ENCODE measurements at places on chromosomes 7 and 10.

- no peak for DNase-seq
Observed at GRCh38 chr7:157410831-157411556, 74.2 kb downstream of the DNAJB6 start.

DNA sequence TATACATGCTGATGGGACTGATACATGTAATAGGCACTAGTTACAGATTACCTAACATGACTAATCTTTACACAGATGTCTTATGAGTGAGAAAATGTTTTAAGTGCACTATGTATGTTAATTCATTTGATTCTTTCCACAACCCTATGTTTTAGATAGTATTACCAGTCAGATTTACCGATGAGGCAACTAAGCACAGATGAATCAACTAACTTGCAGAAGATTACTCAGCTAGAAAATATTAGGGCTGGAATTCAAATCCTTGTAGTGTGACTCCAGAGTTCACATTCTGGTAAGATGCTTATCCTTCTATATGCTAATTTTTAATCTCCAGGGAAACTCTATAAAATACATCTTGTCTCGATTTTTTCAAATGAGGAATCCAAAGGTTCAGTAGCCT lies 964.9 kb downstream of the REEP3 start:
- DNase-seq: no peak

- no peak for DNase-seq
Observed at GRCh38 chr7:158238616-158239289, 348.9 kb downstream of the PTPRN2 start.

GRCh38 chr10:34776090-34776690 lies 38.9 kb downstream of the PARD3 start:
- no peak for DNase-seq

DNA sequence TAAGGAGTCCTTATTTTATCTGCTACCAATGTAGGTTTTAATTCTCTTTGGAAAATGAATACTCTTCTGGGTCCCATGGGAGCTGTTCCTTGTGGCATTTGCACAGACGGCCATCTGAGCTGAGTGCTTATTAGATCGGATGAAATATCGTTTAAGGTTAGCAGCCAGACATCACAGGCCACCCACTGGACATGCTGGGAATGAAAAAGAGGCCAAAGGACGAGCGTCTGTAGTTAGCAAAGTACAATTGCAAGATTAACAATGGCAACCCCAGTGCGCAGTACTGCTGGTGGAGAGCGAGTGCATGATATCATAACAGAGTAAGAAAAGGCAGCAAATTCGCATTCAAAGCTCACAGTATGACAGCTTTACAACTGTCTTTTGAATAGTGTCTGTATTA lies 28.3 kb upstream of the CREB5 start:
- DNase-seq: no peak

DNA sequence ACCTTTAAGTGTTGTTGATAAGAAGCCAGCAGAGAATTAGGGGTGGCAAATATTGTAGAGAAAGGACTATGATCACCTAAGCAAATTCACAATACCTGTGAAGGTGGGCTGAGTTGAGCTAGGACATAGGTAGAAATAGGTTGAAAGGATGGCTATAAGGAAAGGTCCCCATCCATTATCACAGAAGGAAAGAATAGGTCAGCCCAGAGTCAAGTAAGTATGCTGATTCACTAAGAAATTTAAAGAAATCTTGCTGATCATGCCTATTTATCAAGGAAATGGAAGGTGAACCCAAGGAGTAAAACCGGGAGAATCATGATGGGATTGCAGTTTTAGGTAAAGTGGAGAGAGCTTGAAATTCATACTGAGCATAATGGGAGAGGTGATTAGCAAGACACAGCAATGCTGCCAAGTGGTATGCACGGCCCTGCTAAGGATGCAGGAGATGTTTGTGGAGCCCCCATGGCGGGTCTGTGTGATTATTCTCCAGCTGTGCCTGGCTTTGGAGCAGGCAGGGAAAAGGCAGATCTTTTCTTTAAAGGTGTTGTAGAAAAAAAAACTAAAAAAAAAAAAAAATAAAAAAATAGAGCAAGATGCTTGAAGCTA lies 399.4 kb downstream of the PLXDC2 start:
- DNase-seq: no peak

DNA sequence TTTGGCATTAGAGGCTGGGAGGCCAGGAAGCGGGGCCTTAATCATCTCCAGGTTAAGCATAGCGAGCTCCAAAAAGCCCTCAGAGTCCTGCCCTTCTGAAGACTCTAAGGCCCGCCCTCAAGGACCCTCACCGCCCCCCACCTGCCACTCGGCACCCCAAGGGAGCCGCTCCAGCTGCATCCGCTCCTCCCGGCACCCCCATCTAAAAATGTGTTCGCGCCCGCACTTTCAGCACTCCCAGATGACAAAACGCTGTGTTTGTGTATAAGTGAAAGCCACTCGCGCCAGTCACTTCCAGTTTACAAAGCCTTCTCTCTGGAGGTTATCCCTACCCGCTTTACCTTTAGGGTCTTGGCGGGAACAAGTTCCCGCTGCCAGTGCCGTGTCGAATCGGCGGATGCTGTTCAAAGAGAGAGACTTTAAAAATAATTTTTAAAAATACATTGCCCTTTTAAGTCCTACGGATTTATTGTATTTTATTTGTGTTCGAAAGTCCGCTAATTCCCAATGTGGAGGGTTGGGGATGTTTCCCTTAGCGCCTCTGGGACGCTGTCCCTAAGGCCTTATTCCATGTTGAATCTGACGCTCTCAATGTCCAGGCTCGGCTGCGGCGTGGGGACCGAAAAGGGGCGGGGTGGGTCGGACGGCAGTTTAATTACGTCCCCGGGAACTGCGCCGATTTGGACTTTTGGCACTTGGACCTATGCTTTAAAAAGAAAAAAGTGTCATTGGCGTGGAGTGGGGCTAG lies at the start of the genes DCLRE1A and NHLRC2:
Gene DCLRE1A, minus strand, starts transcription at position 70 of the 748 bp plus-strand sequence. CDS start 900 bp downstream, outside the sequence.
Gene NHLRC2, plus strand, starts transcription at position 649 of the 748 bp plus-strand sequence. CDS start 212 bp downstream, outside the sequence.
- peak; percentile 59 for DNase-seq

DNA sequence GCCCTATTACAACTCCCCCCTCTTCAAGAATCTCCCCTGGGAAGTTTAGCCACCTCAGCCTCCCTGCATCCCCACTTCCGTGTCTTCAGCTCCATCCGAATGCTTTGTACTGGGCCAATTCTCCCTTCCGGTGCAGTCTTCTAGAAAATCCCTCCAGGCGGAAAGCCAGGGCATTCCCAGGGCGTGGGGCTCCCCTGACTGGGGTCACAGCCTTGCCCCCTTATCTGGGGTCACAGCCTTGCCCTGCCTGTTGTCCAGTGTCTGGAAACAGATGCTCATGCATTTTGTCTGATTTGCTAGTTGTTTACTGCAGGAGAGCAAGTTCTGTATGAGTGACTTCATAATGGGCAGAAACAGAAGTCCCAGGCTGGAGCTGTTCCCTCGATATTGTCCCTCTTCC lies 112.5 kb upstream of the TCERG1L start:
- no peak for DNase-seq

DNA sequence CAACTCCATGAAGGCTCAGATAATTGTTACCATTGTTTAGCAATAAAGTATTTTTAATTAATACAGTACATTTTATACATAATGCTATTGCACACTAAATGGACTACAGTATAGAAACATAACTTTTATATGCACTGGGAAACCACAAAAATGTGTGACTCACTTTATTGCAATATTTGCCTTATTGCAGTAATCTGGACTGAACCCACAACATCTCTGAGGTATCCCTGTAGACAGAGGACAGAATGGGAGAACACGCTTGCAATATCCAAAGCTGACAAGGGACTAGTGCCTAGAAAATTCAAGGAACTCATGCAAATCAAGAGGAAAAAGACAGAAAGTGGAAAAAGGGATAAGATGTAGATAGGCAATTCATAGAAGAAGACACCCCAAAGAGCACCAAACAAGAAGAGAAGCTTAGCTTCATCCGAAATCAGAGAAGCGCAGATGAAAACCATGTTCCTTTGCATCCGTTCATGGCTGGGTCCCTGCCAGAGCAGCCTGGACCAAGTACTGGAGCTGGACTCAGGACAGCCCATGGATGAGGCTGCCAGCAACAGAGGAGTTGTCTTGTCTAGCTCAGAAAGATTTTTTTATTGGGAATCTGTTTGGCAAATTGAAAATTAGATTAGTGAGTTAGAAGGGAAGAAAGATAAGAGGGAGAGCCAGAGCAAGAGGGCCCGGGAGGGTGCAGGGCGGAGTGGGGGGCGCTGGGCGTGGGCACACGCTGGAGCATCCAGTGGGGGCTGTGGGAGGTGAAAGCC lies 16.0 kb upstream of the GALNTL5 start:
- no peak for DNase-seq

DNA sequence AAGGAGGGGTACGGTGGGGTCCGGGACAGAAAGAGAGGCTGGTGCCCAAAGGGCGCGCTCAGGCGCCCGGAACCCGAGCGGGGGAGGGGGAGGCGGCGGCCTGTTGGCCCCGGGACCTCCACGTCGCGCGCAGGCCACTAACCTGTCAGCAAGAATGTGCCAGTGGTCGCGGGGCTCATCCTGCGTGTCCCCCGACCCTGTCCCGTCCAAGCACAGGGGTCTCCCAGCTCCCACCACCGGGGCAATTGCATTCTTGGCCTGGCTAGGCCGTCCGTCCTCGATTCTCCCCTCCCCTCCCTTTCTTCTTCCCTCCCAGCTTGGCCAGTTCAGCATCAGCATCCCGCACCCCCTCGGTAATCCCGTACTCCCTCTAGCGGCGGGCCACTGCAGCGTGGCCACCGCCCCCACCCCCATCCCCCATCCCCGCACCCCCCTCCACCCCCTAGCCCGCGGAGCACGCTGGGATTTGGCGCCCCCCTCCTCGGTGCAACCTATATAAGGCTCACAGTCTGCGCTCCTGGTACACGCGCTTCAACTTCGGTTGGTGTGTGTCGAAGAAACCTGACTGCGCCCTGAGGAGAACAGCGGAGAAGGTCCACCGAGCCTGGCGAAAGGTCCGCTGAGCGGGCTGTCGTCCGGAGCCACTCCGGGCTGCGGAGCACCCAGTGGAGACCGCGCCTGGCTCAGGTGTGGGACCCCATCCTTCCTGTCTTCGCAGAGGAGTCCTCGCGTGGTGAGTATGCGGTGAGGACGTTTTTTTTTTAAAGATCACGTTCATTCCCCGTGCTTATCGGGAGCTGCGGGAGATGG lies at the start of gene SGCE:
Gene SGCE, minus strand, starts transcription at position 286 of the 810 bp plus-strand sequence. Its CDS starts 35 bp downstream, at position 251.
- DNase-seq: peak; percentile 55

DNA sequence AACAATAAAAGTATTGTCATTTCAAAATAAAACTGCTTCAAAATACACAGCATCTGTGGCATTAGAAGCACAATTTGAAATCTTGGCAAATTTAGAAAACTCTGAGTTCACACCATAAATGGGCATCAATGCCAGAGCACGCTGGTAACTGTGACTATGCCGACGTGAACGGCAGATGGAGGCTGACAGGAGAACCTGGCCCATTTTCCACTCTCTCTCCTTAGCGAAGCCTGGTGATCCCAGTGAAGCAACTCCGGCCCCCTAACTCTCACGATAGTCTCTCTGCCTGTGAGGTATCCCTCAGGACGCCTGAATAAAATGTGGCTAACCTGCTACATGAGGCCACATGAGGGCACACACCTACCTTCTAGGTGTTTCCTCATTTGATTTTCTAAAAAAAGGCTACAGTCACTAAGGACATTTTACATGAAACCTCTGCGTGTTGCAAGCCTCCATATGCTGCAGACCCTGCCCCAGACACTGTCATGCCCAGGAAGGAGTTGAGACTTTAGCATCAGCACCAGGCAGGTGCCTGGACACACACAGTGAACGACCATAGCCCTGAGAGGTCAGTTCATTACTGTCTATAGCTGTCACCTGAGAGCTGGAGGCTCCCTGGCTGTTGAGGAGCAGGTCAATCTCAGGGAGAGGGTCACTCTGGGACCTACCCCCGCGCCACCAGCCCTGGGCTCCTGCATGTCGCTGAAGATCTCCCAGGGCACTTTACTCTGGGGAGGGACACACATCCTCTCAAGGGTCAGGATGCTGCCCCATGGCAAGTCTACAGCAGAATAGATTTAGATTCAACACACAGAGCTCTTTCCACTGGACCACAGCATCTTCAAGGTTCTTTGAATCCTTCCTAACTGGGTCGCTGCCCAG lies 62.9 kb upstream of the CAMK2B start:
- DNase-seq: no peak

- no peak for DNase-seq
Observed at GRCh38 chr10:110755781-110756180, 111.6 kb downstream of the RBM20 start.

DNA sequence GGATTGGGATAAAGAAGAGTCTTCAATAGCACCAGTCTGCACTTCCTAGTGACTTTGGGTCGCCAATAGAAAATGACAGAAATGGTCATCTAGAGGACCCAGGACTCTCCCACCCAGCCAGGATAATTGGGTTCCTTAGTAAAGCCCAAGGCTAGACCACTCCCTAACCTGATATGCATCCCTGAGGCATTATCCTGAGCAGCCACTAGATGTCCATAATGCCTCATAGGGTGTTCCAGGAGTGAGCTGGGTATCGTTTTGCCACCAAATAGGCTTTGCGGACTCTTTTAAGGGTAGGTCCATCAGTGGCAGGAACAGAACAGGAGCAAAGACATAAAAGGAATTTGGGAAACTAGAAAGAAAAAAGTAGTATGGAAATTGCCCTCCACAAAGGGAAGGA lies 4.5 kb upstream of the LRRC4 start:
- no peak for DNase-seq

DNA sequence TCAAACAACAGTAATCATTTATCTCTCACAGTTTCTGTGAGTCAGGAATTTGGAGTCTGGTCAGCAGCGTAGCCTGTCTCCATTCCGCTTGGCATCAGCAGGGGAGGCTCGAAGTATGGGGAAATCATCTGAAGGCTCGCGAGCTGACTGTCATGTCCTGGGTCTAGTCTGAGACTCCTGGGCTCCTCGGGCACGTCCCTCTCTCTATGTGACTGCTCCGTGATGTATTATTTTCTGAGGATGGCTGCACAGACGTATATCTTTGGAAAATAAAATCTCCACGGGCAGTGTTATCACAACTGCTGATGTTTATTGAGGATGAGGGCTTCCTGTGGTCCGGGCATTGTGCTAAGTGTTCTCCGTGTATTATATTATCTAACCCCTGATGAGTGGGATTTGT lies 23.3 kb upstream of the PCGF5 start:
- DNase-seq: no peak

DNA sequence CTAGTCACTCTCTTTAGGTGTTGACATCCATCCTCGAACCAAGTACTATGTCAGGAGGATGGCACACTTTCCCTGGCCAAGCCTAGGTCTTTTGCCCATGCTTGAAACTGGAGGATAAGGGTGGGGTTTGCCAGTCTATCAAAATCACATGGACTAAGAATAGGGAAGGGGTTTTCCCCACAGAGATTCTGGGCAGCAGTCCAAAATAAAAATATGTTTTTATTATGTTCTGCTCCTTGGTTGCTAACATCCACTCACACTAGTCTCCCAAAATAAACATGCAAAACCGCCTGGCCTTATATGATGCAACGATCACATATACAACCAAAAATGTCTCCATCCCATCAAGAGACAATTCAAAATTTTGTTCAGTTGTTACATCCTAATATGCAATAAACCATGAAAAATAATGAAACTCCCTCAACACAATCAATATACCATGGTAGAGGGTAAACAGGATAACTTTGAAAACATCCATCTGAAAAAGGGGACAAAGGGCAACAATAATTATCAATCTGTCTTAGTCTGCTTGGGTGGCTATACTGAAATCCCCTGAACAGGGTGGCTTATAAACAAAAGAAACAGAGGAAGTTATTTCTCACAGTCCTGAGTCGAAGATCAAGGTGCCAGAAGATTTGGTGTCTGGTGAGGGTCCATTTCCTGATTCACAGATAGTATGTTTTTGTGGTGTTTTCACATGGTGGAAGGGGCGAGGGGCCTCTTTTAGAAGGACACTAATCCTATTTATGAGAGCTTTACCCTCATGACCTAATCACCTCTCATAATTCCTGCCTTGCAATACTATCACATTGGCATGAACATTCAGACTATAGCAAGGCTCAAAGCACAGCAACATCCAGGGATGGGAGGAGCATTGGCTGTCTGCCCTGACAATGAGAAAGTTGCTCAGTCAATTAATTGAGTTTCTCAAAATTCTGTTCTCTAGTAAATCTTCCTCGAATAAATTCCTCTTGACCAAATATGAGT lies 159.3 kb downstream of the ETV1 start:
- DNase-seq: no peak
